Activated CD8-positive, alpha-beta memory T cell treated with anti-CD3 and anti-CD28 coated beads, Interleukin-2, amount 50 U/mL, for 48 hours (primary cell): ENCODE measurements at places on chromosomes 1 and 21.

GRCh38 chr1:165011991-165012531 lies 344.5 kb downstream of the LMX1A start:
- DNase-seq = no peak

- no peak for DNase-seq
Measured at GRCh38 chr1:56418151-56418631, 161.2 kb downstream of the PLPP3 start.

DNA sequence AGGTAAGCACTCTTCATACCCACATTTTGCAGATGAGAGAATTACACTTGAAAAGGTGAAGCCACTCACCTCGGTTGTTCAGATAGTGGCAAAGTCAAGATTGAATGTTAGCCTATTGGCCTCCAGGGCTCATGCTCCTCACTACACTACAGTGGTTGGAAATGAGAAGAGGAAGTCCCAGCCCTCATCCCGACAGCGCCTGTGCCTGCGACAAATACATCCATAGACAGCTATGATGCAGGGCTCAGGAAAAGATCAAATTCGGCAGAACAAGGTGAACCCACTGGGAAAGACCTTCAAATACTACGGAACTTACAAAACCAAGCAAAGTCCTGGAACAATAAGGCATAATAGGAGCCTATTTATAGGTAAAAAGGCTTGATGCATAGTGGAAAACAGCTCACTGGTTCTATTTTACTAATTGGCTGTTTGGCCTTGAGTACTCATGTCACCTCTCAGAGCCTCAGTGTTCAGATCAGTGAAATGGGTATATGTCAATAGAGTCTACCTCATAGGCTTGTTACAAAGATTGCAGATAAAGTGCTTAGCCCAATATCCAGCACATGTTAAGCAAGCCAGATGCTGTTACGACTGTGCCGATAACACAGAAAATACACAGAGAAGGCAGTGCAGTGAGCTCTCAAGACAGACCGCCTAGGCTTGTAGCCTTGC lies 3.5 kb downstream of the SPOCD1 start:
- peak; percentile 44 for DNase-seq

- no peak for DNase-seq
Measured at GRCh38 chr21:46265736-46266525, 19.5 kb downstream of the MCM3AP start.

DNA sequence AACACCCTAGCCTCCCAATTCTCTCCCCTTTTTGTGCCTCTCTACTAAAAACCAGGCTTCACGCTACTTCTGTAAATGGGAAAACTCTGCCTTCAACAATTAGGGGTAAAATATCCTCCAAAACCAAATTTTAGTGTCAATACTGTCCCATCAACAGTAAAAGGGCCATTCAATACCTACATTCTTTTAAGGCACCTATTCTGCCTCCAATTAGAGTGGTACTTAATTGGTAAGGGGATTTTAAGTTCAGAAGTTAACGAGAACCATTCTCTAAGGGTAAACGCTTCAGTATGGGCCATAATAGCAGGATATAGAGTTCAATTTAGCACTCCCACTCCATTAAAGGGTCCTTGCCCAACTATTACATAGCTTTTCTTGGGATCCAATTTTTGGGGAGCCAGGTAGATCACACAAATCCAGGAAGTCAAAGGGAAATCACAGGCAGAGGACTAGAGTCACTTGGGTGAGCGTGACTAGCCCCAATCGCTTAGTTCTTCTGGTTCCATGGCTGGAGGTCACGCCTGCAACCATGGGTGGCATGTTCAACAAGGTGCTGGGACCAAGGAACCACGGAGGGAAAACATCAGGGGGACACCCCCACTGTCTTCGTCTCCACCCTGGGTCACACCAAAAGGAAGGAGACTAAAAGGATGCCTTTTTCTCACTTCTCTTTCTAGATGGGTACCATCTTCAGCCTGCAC lies 20.1 kb upstream of the BSDC1 start:
- DNase-seq = no peak

DNA sequence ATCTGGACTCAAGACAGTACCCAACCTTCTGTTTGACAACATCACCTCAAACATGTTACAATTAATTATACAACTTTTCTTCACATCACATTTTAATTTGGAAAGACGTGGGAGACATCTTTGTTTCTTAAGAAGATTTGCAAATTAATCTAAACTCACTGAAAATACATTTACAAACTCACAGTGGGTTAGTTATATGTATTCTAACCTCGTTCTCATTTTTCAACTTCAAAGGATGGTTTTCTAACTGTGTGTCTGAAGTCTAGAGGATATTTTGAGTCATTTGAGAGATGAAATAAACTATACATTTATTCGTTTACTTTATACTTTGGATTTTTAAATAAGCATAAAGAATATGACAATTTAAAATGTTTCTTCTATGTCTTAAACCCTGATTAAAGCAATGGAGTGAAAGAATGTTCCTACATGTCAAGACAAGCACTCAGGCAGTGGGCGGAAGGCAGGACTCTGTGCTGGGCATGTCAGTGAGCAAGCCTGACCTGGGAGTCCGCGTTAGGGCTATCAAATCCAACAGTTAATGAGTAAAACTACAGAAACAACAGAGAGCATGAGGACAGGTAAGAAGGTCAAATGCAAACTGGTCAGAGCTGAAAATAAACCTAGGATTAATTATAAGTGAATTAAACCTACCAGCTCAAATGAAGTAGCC lies 76.5 kb upstream of the CTTNBP2NL start:
- no peak for DNase-seq

DNA sequence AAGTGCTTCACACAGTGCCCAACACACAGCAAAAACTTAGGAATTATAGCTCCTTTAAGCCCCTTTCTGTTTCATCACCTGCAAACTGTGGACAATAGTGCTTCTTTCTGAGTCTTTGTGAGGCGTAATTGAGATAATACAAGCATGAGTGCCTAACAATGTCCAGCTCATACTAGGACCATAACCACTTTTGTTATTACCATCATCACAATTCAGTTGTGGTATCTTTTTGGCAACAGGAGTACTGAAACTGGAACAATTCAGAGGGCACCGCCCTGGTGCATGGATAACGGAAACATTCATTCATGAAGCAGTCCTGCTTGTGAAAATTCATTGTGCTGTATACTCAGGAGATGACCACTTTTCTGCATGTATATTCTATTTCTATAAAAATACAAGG lies 18.2 kb downstream of the DNAJC11 start:
- DNase-seq = peak; percentile 40

- DNase-seq = no peak
Measured at GRCh38 chr1:57369889-57370288, 54.0 kb downstream of the DAB1 start.

- DNase-seq = no peak
Measured at GRCh38 chr1:58895082-58895481, 111.2 kb upstream of the JUN start.

DNA sequence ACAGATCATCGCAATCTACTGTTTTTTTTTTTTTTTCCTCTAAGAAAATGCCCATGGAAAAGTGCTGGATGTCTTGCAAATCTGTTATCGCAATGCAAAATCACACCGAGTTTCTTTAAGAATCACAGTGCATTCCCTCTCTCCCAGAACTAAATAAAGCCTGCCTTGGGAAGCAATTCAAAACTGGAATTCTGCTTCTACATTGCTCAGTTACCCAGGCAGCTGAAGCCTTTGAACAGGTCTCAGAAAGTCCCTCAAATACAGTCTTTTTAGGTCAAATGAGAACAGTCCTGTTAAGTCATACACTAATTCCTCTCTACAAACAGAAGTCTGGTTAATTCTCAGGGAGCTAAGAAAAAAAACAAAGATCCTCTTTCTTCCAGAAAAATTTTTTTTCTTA lies 46.3 kb downstream of the SLC30A10 start:
- DNase-seq = no peak

DNA sequence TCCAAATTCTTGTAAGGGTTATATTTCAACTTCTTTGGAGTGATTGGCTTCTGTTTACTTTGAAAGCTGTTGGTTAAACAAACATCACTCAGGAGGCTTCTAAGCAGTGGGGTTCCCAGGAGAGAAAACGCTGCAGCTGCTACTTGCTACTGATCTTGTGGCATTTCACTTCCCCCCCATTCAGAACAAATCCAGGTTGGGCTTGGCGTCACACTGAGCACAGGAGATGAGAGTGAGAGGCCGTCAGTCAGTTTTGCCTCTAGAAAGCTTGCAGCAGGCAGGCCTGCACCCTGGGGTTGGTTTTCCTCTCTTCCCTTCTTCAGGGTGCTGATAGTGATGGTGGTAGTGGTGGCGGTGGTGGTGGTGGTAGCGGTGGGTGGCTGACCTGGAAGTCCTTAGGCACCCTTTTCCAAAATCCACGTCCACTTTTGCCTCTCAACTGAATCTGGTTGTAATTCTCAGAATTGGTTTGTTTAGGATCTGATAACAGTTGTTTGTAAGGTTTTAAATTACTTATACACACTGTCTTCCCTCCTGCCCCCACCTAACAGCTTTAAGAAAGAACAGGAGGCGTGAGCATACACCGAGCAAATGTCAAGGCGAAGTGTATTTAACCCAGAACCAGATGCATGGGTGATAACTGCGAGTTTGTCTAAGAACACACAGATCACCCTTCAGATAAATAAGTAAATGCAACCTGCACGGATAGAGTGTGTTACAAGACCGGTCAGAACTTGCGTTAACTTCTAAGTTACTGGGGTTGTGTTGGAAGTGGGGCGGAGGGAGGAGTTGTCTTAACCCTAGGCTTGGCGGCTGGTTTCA lies 3.2 kb upstream of the PROX1 start:
- no peak for DNase-seq
